Neural crest cell (in vitro differentiated cells): ENCODE measurements at places on chromosomes 6 and 20. TPM values are rescaled to one million over a fixed set of nuclear protein-coding genes. Genes with fewer than 3 reads are reported as not detected.

GRCh38 chr20:22544462-22544861 is 39.9 kb downstream of the FOXA2 start:
- DNase-seq = no peak

DNA sequence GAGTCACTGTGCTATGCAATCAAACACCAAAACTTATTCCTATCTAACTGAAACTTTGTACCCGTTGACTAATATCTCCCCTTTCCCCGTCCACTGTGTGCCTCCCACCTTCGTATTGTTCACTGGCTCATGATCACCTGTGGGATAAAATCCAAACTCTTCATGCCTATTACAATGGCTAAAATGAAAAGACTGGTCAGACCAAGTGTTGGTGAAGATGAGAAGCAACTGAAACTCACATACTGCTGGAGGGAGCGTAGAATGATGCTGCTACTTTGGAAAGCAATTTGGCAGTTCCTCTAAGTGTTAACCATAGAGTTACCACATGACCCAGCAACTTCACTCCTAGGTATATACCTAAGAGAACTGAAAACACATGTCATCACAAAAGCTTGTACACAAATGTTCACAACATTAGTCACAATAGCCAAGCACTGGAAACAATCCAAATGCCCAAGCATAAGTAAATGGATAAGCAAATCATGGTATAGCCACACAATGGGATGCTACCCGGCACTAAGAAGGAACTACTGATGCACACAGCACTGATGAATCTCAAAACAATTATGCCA is 13.1 kb downstream of the RPS10 start:
- DNase-seq = no peak

DNA sequence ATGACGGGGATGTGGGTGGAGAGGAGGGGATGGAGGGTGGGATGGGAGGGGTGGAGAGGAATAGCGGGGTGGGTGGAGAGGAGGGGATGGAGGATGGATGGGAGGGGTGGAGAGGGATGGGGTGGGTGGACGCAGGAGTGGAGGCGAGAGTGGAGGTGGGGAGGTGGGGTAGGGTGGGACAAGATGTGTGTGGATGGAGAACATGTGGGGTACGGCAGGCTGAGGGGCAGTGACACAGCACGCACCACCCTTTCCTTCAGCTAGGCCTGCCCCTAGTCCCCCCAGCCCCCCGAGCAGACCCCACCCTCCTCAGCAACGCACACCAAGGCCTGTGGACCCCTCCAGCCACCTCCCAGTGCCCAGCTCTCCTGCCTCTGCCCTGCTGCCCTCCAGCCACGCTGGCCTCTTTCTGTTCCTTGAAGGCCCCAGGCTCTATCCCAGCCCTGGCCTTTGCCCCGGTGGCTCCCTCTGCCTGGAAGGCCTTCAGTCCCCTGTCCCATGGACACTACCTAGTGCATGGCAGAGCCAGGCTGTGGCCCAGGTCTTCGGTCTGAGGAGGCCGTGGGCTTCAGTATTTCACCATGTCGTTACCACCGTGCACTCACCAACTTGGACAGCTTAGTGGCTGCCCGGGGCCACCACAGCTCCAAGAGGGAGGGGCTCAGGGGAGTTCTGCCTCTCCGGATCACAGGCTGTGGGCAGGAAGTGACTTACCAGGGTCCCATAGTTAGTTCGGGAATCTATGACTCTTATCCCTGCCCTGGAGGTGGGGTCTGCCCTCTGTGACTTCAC is 78.4 kb upstream of the PMEPA1 start:
- no peak for DNase-seq

- DNase-seq = no peak
Measured at GRCh38 chr20:52411611-52412010, 220.0 kb upstream of the ZFP64 start.

DNA sequence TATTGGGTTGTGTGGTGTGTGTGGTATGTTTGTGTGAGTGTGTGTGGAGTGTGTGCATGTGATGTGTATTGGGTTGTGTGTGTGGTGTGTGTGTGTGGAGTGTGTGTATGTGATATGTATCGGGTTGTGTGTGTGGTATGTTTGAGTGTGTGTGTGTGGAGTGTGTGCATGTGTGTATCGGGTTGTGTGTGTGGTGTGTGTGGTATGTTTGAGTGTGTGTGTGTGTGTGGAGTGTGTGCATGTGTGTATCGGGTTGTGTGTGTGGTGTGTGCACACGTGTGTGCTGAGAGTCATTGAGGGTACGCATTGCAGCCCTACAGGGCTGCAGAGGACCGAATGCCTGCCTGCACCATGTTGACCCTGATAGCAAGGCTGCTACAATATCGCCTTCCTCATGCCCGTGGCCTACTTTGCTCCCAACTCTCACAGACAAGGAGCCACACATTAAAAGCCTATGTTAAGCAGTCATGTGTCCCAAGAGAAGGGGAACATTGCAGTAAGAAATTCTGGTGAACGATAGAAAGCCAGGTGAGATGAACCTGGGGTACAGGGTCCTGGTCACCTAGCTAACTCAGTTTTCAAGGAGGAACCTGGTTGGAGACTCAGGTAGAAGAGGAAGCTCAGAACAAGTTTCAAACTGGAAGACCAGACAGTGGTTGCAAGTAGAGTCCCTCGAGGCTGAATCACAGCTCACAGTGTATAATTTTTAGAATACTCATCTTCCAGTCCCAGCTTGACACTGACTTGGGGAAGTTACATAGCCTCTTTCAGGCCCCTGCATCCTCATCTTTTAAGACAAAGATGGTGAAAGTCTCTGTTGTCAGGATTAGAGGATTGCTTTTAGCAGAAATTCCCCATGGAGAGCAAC is 45.7 kb upstream of the TMEM170B start:
- DNase-seq = no peak

DNA sequence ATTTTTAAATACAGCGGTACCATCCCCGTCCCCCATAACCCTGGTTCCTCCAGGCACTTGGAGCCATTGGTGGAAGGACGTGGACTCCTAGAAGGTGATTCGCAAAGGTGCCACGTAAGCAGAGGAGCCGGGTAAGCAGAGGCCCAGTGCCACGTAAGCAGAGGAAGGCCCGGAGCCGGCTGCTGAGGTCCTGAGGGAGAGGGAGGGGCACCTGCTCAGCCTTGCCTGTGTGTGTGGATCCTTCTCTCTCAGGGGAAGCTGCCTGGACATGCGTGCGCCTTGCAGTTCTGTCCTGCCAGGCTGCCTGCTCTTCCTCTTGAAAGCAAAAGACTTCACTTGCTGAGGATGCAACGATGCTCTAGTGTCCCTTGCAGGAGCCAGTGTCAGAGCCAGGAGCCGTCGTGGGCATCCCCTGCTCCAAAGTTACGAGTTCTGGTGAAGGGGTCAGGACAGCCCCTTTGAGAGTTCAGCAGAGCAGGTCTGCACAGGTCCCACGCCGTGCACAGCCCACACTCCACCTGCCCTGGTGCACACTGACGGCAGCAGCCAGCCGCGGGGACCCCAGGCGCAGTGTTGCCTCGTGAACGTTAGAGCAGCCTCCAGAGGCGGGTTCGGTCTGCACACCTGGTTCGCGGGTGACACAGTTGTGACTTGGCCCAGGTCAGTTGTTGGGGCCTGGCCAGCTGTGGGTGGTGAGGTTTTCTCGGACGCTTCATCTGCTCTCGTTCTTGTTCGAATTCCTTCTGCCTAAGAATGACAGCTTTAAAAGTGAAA is 1.9 kb upstream of the NKAIN4 start:
- no peak for DNase-seq

- DNase-seq = no peak
Measured at GRCh38 chr6:148509800-148510581, 167.4 kb downstream of the SASH1 start.

GRCh38 chr6:15399641-15400470 is 154.0 kb downstream of the JARID2 start:
- DNase-seq = peak; percentile 46

GRCh38 chr20:945841-946240 is 29.7 kb upstream of the ANGPT4 start:
- DNase-seq = no peak

DNA sequence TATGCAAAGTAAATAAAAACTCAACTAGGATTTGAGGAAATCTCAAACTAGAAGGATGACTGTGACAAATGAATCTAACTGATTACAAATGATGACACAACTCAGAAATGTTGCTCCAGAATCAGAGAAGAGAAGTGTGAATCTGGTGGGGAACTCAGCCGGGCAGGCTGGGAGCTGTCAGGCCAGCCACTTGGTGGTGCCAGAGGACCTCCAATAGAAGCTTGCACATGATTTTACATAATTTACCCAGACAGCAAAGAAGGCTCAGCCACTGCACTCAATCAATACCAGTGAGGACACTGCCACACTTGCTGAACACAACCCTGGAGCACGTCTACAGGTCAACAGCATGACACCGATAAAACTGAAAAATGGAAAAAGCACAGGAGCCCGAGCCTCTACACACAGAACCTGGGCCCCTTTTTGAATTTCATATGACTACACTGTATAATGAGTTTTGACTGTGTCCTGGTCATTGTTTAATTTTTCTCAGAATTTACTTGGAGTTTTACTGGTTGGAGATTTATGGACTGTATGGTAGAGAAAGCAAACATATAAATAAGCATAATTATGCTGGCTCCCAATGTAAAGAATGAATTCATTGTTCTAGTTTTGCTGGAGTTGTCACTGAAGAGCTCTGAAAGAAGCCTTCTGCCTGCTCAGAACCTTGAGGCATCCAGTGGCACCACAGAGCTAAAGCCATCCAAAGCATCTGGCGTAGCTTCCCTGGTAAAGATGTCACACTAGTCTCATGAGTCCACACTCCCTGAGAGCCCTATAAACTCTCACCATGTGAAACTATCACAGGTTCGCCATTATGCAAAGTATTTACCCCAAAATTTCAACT is 296.5 kb downstream of the THBS2 start:
- peak; percentile 64 for DNase-seq

DNA sequence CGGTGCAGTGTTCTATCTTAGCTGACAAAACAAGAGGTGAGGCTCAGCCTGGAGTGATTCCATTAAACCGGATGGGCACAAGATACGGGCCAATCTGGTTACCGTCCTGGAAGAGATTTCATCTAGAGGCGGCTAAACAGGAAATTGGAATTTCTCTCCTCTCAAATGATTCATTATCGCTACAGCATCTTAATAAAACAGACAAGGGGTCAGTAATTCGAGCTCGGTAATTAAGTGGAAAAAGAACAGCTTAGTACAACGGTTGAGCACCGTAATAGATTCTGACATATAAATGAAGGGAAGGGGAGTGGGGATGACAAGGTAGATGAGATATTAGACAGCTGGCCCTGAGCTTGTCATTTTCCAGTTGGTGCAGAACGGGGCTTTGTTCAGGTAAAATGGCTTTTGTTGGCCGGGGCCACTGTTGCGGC is 137.2 kb downstream of the EDN3 start:
- no peak for DNase-seq

GRCh38 chr6:13971303-13971702 is 46.6 kb downstream of the RNF182 start:
- no peak for DNase-seq

DNA sequence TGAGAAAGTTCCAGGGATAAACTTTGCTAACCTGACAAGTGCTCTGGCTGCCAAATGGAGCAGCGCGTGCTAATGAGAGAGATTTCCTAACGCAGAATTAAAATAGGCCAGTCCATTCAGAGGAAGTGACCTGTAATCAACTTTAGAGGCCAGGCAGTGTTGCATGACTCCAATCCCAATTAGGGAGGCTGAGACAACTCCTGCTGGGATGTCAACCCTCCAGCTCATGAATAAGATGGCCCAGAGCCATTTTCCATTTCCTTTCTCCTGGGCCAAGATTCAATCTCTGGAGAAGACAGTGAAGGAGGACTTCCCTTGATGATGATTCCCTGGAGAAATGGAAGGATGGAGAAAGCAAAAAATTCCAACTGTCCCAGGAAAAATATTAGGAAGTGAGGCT is 241.5 kb upstream of the RNF24 start:
- no peak for DNase-seq

DNA sequence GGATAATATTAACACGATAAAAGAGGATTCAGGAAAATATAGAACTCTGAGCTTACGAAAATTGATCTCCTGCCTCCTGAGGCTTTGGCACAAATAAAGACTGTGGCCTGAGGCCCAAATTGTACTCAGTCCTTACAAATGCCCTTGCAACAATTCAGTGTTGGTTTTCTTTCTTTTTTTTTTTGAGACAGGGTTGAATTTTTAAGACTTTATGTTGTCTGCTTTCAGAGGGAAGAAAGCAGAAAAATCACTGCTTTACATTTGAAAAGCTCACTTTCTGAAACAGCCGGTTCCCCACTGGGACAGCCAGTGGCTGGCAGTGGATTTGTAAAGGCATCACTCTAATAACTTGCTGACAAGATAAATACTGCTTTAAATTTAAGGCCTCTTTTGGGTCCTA is 290.5 kb downstream of the SLC35F1 start:
- DNase-seq = no peak

DNA sequence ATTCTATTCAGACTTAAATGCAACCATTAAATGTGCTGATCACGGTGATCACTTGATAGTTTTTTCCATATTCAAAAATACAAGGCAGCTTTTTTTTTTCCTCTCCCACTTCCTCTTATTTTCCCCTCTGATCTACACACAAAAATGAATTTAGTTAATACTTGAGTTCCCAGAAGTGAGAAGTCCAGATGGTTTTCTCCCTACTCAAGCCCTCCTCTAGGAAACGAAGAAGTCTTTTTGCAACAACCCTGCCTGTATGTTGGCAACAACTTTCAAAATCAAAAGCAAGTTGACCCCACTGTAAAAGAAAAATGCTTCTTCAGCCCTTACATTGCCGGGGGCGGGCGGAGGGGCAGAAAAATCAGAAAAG is 24.3 kb downstream of the ARHGAP18 start:
- DNase-seq = no peak

DNA sequence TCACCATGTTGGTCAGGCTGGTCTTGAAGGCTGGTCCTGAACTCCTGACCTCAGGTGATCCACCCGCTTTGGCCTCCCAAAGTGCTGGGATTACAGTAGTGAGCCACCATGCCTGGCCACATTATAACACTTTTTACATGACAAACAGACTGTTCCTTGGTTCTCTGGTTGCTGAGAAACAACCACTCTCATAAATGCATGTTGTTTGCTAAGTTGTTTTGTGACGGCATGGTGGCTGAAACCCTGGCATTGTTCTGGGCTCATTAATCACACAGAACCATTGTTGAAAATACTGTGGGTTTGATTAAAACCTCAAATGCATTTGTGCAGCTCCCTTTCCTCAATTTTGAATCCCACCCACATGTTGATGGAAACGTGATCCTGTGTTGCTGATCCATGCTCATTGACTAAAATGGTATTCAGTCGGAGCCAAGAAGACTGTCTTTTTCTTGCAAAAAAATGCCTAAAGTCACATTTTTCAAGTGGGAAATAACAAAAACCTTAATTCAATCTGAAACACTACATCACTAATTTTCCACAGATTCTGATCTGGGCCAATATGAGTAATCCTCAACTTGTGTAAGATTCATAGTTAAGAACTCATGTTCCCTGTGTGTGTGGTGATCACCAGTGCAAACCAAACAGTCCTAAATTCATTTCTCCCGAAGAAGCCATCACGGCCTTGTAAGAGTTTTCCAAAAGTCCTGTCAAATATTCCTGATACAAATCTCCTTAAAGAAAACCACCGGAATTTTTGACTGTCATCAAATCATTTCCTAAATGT is 132.8 kb downstream of the FNDC1 start:
- no peak for DNase-seq

Gene EFCAB8
- 0.26 TPM in 1 of 2 replicates, not detected in the other for total RNA-seq

Gene PRND
- total RNA-seq = not detected in 2 replicates

Gene TMEM244
- total RNA-seq = not detected in 2 replicates

Gene LGSN
- not detected in 2 replicates for total RNA-seq

Gene HLA-B
- 29.5 and 35.5 TPM in 2 replicates for total RNA-seq

Gene PAX1
- total RNA-seq = not detected in 2 replicates

Gene TREM1
- not detected in 2 replicates for total RNA-seq

Gene TBC1D7
- total RNA-seq = 35.4 TPM in 2 replicates

Gene CST2
- not detected in 2 replicates for total RNA-seq

Gene SRMS
- not detected in 2 replicates for total RNA-seq
